ENCODE measurements at places on chromosomes 4 and X.

- DNase-seq, result no peak
Measured at GRCh38 chrX:129759576-129760061, 20.1 kb upstream of the SASH3 start.

GRCh38 chrX:153685751-153686696 is 1.7 kb upstream of the SLC6A8 start:
- no peak for DNase-seq

- no peak for DNase-seq
Measured at GRCh38 chr4:88169298-88169697, 10.9 kb upstream of the ABCG2 start.

GRCh38 chrX:102345916-102346315 is 93.9 kb downstream of the NXF2B start:
- DNase-seq, result peak; percentile 68

DNA sequence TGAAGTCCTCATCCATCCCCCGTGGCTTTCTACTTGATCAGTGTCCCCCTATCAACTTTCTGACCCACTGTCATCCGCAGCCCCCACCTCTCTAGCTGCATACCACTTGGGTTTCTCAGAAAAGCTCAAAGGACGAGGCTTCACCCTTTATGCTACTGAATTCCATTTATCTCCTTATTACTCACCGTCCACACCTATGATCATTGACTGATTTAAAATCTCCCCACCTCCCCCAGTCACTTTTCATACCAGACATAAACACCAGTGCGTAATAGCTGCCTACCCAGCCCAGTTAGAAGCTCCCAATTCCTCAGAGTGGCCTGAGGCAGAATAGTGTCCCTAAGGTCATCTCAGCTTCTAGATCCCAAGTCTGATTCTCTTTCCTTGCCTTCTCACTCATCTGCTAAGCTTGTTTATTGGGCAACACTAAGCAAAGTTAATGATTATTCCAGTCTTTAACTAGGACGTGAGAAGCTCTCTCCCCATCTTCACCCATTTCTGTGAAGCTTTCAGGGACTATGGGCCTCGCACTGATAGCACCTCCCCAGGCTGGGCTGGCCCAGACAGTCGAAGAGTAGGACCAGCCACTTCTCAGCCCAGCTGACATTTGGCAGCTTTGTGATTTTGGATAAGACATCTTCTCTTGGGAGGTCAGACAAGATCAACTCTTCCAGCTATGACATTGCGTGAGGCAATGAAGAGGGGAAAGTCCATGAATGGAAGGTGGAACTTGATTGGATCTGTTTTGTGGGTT is 7.2 kb upstream of the DDX60L start:
- DNase-seq, result no peak

DNA sequence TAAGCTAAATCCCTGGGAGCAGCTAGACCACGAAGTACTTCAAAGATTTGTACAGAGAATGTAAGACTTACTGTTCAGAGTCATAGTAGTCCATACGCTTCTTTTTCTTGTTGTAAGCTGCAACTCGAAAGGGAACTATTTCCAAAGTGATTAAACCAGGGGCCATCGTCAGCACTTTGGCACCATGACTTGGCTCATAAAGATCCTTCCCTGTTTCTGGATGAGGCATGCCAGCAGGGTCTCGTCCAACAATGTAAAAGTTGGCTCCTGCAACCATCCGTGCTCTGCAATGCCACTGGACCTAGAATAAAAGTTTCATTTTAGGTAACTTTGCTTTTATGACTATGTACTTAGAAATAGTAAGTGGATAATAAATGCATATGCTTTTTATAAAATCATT is 88.5 kb downstream of the PAPSS1 start:
- DNase-seq, result no peak

- DNase-seq, result no peak
Measured at GRCh38 chrX:1165535-1166196, 46.8 kb downstream of the CRLF2 start.

GRCh38 chrX:24694825-24695224 is 1.1 kb downstream of the POLA1 start:
- no peak for DNase-seq

DNA sequence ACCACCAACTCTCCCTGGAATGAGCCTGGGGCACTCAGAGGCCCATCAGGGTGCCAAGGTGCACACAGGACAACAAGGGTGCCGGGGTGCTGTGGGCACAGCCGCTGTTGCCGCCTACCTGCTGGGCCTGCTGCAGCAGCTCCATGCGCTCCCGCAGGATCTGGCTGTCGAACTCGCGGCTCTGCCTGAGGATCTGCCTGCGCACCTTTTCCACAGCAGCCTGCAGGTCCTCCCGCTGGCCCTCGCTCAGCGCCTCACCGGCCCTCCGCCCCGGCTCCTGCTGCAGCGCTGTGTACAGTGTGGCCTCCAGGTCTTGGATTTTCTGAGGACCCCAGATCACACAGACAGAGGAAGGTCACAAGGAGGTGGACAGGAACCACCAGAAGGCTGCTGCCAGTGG is 17.6 kb upstream of the C4orf50 start:
- DNase-seq, result no peak

DNA sequence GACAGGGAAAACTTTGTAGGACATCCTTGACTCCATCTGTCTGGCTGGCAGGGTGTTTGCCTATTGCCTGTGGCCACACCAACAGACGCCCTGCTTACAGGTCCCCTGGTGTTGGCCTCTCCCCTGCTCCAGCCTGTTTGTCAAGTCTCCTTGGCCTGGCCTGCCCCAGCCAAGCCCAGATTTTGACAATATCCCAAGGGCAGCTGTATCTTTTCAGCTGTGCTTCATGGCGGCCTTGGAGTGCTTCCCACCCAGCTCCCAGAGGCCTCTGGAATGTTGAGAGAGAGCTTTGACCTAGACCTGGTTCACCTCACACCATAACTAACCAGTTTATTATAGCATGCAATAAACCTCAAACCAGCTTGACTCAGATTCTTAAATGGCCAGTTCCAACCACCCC is 204.0 kb upstream of the NHS start:
- no peak for DNase-seq

DNA sequence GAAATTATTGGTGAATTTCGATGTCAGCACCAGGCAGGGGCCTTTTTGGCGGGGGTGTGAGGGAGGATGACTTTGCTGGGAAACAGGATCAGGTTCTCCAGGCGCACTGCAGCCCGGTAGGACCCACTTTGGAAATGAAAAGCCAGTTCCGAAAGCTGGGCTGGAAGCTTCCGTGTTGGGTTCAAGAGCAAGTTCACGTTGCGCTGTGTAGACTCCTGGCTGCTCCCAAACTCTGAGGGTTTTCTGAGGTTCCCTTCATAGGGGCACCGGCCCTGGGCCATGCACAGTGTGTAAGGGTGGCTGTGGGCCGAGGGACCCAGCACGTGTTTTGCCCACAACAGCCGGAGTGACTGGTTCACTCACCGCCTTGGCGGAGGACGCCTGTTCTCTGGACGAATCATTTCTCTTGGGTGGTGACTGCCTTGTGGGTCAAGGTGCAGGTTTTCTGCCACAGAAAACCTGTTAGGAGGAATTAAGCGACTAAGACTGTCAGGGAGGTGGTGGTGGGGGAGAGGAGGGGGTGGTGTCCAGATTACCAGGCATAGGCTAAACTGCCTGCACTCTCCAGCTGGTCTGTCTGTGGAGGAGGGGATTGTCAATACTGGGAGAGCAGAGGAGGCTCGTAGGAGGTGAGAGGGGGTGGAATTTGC is 8.0 kb downstream of the SHOX start:
- peak; percentile 65 for DNase-seq

- no peak for DNase-seq
Measured at GRCh38 chrX:50787099-50787498, 26.9 kb downstream of the SHROOM4 start.

DNA sequence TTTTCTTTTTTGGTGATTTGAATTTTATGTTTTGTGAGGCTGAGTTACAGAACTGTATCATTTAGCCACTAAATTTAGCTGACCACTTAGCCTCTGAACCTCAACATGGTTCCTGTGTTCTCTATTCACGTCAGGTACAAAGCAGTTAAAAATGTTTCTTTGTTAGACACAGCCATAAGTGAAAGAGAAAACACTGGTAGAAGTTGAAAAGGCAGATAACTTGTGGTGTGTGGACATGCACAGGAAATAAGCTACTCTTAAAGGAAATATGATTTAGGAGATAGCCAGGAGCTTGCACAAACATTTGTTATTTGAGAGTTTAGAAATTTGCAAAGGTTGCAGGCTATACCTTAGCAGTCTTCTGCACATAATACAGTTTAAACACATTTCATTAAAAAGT is 171.0 kb upstream of the RPS6KA3 start:
- no peak for DNase-seq

- peak; percentile 67 for DNase-seq
Measured at GRCh38 chrX:53281321-53281822, at the start of gene IQSEC2. TSS of gene IQSEC2 (minus strand) at chrX:53281584.

GRCh38 chrX:154384284-154384892 is 5.3 kb downstream of the EMD start:
- no peak for DNase-seq

DNA sequence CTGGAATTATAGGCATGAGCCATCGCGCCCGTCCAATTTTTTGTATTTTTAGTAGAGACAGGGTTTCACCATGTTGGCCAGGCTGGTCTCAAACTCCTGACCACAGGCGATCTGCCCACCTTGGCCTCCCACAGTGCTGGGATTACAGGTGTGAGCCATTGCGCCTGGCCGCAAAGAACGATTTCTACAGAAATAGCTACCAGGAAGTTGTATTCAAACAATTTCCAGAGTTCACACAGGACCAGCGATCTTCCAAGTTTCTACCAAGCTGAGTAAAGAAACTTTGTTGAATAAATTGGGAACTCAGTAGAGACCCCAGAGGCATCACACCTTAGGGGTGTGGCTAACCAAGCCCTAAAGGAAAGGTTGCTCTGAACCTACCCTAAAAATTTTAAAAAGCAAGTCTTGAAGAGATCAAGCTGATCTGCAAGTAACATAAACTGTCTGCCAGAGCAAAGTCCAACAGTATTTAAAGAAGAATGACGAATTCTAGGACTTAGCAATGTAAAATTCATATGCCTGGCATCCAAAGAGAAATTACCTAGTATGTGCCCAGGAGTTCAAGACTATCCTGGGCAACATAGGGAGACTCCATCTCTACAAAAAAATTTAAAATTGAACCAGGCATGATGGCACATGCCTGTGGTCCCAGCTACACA is 48.4 kb upstream of the USP9X start:
- no peak for DNase-seq

DNA sequence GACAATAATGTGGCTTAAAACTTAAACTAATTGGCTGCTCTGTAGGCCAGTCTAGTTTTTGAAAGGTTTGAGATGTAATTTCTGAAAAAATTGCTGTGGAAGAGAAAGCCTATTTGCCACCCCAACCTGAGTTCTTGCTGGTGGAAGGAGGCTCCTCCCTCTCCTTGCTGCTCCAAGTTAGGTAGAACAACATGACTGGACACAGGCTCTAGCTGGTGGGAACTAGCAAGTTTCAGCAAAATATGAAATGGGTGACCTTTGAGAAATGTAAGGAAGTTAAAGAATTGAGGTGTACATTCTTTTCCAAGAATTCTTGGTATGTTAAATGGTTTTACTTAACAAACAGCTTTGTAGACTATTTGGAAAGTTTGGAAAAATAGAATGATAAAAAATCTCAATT is 8.0 kb downstream of the RPL34 start:
- no peak for DNase-seq

DNA sequence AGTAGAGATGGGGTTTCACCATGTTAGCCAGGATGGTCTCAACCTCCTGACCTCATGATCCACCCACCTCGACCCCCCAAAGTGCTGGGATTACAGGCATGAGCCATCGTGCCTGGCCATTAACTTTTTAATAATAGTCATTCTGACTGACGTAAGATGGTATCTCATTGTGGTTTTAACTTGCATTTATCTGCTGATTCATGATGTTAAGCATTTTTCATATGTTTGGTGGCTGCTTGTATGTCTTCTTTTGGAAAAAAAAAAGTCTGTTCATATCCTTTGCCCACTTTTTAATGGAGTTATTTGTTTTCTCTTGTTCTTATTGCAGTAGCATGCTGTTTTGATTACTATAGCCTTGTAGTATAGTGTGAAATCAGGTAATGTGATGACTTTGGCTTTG is 45.8 kb downstream of the ANXA10 start:
- no peak for DNase-seq

GRCh38 chr4:7677799-7678301 is 243.1 kb upstream of the PSAPL1 start:
- no peak for DNase-seq

DNA sequence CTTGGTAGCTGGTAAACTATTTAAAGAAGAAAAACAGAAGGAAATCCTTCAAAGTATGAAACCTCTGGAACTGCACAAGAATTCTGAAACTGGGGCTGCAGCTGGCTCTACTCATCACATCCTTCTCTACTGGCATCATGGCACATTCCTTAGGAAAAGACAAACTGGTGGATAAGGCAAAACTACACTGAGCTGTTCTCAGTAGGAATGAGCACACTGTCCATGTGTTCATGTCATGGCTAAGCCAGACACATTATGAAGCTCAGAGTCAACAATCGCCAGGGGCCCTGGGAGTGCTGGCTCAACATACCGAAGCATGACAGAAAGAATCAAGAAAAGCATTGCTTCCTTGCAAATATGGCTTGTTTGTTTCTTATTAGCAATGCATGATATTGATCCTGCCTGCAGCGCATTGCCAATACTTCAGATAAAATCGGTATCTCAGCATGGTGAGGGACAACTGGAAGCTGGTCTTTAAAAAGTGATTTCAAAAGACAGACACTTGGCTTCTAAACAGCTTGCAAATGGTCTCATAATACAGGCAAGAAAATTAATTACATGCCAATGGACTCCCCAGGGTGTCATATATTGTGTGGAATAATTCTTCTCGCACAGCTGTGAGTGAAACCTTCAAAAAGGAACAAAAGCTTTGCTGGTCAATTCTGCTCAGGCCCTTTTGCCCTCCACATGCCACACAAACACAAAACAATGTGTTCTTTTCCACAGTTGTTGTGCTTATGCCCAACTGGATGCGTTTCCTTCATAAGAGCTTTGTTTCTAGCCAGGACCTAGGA is 300.2 kb upstream of the VCX start:
- DNase-seq, result no peak

GRCh38 chr4:6221851-6222760 is 21.8 kb upstream of the JAKMIP1 start:
- DNase-seq, result peak; percentile 79
